Ovary (tissue), 10 donors: ENCODE measurements at places on chromosomes 6 and 20.

DNA sequence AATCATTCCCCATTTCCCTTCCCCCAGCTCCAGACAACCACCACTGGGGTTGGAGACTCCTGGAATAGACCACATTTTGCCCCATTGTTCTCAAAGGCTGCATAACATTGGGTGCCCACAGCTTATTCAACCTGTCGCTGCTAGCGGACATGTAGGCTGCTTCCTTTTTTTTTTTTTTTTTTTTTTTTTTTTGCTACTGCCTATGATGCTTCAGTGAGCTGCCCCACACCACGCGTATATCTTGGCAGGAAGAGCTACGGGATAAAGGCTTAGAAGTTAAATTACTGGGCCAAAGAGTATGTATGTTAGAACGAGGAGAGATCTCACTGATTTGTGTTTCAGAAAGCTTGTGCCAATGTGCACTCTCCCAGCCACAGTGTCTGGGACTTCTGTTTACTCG is 7.0 kb downstream of the LBP start:
- no peak overlapping the region for H3K27ac ChIP-seq
- H3K4me3 ChIP-seq = no peak overlapping the region
- no peaks in the 10 kb centered on the region for H3K27me3 ChIP-seq

- DNase-seq = no peak
- no peaks in the 10 kb centered on the region for H3K36me3 ChIP-seq
- no peaks in the 10 kb centered on the region for H3K27me3 ChIP-seq
- no peak overlapping the region for H3K4me3 ChIP-seq
- H3K27ac ChIP-seq = no peak overlapping the region
These were observed 150.3 kb downstream of the NKAIN2 start for GRCh38 chr6:123953920-123954319.

DNA sequence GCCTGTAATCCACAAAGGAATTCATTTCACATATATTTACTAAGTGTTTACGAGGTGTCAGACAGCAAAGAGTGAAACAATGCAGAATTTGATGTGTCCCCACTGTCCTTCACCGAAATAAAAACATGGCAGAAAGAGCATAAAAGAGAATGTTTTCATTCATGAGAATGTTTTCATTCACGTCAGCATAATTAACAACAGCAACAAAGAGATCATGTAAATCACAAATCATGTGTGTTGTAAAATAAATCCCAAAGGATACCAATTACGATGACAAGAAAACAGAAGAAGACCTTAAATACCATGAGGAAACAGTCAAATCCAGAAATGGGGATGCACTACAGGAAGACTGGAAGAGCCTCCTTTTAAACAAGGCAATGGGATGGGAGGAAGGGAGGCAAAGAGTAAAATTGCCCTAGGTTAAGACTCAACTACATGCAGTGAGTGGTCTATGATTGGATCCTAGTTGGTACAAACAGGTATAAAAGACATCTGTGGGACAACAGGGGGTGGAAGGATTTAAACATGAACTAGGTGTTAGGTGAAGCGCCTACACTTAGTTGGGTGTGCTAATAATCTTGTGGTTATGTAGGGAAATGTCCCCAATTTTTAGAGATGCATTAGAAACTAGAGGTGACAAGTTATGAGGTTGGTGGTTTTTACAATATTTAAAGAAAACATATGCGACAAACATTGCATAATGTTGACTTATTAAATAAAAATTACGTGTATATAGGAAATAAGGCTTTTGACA is 1.5 kb downstream of the ZSCAN31 start:
- no peaks in the 10 kb centered on the region for H3K36me3 ChIP-seq
- peaks cover 6% of the 10 kb centered on the region for H3K4me1 ChIP-seq
- no peaks in the 10 kb centered on the region for H3K27me3 ChIP-seq

DNA sequence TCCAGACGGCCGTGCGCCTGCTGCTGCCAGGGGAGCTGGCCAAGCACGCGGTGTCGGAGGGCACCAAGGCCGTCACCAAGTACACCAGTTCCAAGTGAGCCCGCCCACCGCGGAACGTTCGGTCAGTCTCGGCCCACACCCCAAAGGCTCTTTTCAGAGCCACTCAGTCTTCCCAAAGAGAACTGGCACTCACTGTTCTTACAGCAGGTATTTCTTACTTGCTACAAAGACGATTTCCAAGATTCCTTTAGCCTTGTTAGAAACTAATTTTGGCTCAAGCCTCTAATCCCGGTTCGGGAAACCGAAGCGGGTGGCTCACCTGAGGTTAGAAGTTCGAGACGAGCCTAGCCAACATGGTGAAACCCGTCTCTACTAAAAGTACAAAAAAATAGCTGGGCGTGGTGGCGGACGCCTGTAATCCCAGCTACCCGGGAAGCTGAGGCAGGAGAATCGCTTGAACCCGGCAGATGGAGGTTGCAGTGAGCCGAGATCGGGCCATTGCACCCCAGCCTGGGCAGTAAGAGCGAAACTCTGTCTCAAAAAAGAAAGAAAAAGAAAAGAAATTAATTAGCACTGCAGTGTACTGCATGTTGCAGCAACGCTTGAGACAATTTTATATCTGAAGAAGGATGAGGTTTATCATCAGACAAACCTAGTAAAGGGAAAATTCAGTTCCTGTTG is 73.1 kb downstream of the OR2B2 start:
- H3K36me3 ChIP-seq = no peaks in the 10 kb centered on the region
- H3K27me3 ChIP-seq = no peaks in the 10 kb centered on the region
- DNase-seq = no peak
- H3K27ac ChIP-seq = peak overlapping the region; percentile 100
- H3K4me1 ChIP-seq = peaks cover 5% of the 10 kb centered on the region

DNA sequence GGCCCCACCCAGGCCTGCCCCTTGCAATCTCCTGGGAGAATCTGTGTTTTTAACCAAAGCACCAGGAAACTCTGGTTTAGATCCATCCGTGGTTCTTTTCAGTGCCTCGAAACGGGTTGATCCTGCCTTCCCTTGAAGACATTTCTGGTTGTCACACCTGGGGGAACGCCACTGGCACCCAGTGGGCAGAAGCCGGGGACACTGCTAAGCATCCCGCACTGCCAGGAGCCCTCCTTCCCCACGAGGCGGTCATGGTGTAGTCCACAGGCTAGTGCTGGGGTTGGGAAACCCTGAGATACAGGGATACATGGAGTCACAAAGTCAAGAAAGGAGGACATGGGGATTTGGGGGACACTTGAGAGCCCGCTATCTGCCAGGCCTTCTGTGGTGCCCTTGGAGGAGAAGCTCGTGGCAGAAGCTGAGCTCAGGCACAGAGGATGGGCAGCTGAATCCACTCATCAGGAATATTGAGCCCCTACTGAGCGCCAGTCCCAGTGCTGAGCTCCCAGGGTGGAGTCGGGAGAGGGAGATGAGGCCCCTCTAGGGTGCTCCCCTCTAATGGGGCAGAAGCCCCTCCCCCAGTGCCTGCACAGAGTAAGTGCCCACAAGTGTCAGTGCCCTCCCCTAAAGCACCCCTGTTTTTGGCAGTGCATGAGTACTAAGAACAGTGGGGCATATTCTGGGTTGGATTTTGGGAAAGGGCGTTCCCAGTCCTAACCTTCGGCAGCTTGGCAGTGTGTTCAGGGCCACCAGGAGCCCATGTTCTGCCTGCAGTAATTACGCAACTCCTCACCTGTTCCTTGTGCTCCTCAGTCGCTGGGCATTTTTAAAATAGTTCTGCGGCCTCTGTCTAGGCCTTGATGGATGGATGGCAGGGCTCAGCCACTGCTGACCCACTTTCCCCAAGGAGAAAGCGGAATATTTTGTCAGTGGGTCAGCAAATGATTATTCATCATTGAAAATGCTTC is 25.6 kb upstream of the PHACTR3 start:
- H3K27ac ChIP-seq = no peak overlapping the region
- DNase-seq = no peak
- H3K36me3 ChIP-seq = no peaks in the 10 kb centered on the region
- no peaks in the 10 kb centered on the region for H3K27me3 ChIP-seq
- peaks cover 39% of the 10 kb centered on the region for H3K4me1 ChIP-seq

- no peak overlapping the region for H3K27ac ChIP-seq
- no peaks in the 10 kb centered on the region for H3K27me3 ChIP-seq
- peaks cover 2% of the 10 kb centered on the region for H3K4me1 ChIP-seq
- H3K4me3 ChIP-seq = peak overlapping the region; percentile 30
- no peaks in the 10 kb centered on the region for H3K36me3 ChIP-seq
- DNase-seq = no peak
These were observed 91.9 kb upstream of the SIRPA start for GRCh38 chr20:1803061-1803931.

GRCh38 chr6:140079328-140079727 is 704.9 kb upstream of the CITED2 start:
- H3K4me3 ChIP-seq = no peak overlapping the region
- no peaks in the 10 kb centered on the region for H3K4me1 ChIP-seq
- no peaks in the 10 kb centered on the region for H3K27me3 ChIP-seq

- no peak for DNase-seq
- H3K27ac ChIP-seq = no peak overlapping the region
- H3K4me1 ChIP-seq = no peaks in the 10 kb centered on the region
- H3K4me3 ChIP-seq = no peak overlapping the region
These were observed 88.0 kb downstream of the CDS2 start for GRCh38 chr20:5214826-5215225.

DNA sequence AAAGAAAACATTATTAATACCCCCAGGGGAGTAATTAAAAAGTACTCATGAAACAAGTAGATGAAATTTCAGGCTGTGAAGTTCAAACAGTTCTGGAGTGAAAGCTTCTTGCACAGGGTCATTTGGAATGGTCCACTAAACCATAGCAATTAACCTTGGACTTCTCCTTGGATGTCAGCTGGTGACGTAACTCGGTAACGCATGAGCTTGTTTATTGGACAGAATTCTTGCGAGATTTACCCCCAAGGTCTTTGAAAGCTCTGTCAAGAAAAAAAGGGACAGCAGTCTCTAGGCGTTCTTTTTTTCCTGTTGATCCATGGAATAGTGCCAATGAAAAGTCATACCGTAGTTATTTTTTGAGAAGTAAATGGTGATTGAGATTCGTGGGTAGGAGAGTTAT is 2.2 kb downstream of the CD83 start:
- peak; percentile 42 for DNase-seq
- no peaks in the 10 kb centered on the region for H3K27me3 ChIP-seq
- no peak overlapping the region for H3K4me3 ChIP-seq
- no peaks in the 10 kb centered on the region for H3K36me3 ChIP-seq
- H3K27ac ChIP-seq = no peak overlapping the region
- peaks cover 5% of the 10 kb centered on the region for H3K4me1 ChIP-seq

DNA sequence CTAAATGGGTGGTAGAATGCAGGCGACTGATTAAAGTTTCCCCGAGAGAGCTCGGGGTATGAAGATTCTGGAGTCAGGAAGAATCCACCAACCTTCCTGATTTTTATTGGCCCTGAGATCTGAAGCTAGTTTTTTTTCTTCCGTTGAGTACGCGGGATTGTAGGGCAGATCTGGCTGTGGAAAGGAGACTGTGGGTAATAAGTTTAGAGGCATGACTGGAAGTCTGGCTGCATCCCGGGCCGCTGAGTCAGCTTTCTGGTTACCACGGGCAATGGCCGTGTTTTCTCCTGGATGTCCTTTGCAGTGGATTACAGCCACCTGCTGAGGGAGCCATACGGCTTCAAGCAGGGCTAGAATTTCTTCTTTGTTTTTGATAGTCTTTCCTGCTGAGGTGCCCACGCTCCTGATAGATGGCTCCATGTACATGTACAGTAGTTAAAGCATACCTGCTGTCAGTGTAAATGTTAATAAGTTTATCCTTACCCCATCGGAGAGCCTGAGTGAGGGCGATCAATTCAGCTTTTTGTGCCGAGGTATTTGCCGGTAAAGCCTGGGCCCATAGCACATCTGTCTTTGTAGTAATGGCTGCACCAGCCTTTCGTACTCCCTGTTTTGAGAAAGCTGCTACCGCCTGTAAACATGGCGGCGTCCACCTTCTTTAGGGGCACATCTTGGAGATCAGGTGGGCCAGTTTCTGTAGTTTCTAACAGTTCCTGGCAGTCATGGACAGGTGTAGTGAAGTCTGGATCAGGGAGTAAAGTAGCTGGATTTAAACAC is 154.0 kb downstream of the TRIM27 start:
- H3K4me3 ChIP-seq = no peak overlapping the region
- H3K36me3 ChIP-seq = no peaks in the 10 kb centered on the region
- no peaks in the 10 kb centered on the region for H3K27me3 ChIP-seq
- H3K27ac ChIP-seq = no peak overlapping the region
- DNase-seq = no peak

DNA sequence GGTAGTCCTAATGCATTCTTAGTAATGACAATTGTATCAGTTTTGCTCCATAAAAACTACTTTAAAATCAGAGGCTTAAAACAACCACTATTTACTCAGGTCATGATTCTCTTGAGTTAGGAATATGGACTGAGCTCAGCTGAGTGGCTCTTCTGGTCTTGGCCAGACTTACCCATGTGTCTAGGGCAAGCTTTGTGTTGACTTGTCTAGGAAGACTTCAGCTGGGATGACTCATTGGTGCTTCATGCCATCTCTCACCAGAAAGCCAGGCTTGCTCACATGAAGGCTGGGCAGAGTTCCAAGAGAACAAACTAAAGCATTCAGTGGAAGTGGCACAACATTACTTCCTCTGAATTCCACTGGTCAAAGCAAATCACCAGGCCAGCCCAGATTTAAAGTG is 155.3 kb downstream of the DHX35 start:
- no peak overlapping the region for H3K27ac ChIP-seq
- H3K36me3 ChIP-seq = no peaks in the 10 kb centered on the region
- no peak for DNase-seq
- H3K4me3 ChIP-seq = no peak overlapping the region
- H3K4me1 ChIP-seq = no peaks in the 10 kb centered on the region

- no peak for DNase-seq
- no peak overlapping the region for H3K4me3 ChIP-seq
- H3K36me3 ChIP-seq = no peaks in the 10 kb centered on the region
- H3K27ac ChIP-seq = no peak overlapping the region
These were observed 34.8 kb downstream of the BLOC1S5 start for GRCh38 chr6:8029243-8029870.

DNA sequence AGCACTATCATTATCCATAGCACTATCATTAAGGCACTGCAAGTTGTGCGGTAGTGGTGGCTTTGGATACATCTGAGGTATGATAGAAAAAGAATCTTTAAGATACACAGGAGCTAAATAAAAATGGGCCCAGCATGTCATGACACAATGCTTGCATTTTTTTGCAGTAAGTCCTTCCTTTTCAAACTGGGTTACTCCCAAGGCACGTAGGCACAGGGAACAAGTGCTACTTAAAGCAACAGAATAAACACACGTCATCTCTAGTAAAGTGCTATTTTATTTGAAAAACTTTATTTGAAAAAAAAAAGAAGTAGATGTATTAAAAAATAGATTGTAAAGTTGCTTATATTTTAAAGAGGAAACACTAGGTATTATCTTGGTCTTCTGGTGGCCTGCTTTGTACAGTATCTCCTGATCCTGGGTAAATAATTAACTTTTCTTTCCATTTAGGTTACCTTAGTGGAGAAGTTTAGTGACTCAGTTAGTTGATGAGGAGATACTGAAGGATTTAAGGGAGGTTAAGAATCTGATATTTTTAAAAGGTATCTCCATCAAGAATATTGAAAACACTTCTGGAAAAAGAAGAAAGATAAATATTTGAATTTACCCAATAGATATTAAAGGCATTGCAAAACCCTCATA is 129.6 kb downstream of the EDN1 start:
- H3K36me3 ChIP-seq = no peaks in the 10 kb centered on the region
- no peaks in the 10 kb centered on the region for H3K27me3 ChIP-seq
- H3K4me3 ChIP-seq = no peak overlapping the region
- no peak for DNase-seq
- no peak overlapping the region for H3K27ac ChIP-seq
